ENCODE measurements at places on chromosomes 1 and 21.

GRCh38 chr1:112693821-112694220 lies 13.1 kb downstream of the RHOC start:
- DNase-seq, result no peak

GRCh38 chr1:32199043-32199716 lies 1.2 kb upstream of the CCDC28B start:
- no peak for DNase-seq

- no peak for DNase-seq
Measured at GRCh38 chr21:41671859-41672542, 94.9 kb downstream of the RIPK4 start.

- no peak for DNase-seq
Measured at GRCh38 chr1:178017517-178017916, 47.7 kb upstream of the SEC16B start.

- DNase-seq, result no peak
Measured at GRCh38 chr1:99370476-99370875, 106.2 kb downstream of the PLPPR4 start.

Data from stimulated activated CD4-positive, alpha-beta T cell treated with anti-CD3 and anti-CD28 coated beads, Interleukin-2, amount 100 ng/mL, for 24 hours (primary cell).